ENCODE measurements at places on chromosomes 12 and 14. TPM values are rescaled to one million over a fixed set of nuclear protein-coding genes. Genes with fewer than 3 reads are reported as not detected.

Gene USP30
- total RNA-seq: 4.0 TPM

Gene XPOT
- total RNA-seq: 121 TPM

Gene RPGRIP1
- not detected for total RNA-seq

Gene KLRK1
- total RNA-seq: not detected

Gene HPD
- not detected for total RNA-seq

Gene TMEM119
- total RNA-seq: 15.8 TPM

Gene ARMH4
- total RNA-seq: 5.1 TPM

Gene SSPN
- 12.1 TPM for total RNA-seq

Gene PKP2
- total RNA-seq: 0.38 TPM

Gene SIX6
- not detected for total RNA-seq

Gene CPNE6
- total RNA-seq: not detected

Gene KCNA1
- total RNA-seq: under 0.01 TPM

Gene RTN1
- under 0.01 TPM for total RNA-seq

Gene CORO1C
- total RNA-seq: 426 TPM

Gene PTPRB
- total RNA-seq: 25.7 TPM

Gene RPL10L
- total RNA-seq: not detected

Gene ANP32D
- total RNA-seq: not detected

Gene PPTC7
- 5.6 TPM for total RNA-seq

Gene DYNLL1
- 450 TPM for total RNA-seq

Gene VPS29
- total RNA-seq: 87.4 TPM

Gene CLEC1B
- not detected for total RNA-seq

Gene OAS2
- 3.1 TPM for total RNA-seq

Gene KLRC3
- not detected for total RNA-seq

Gene IGFBP6
- total RNA-seq: 1,794 TPM

Gene KRT71
- total RNA-seq: not detected

Gene ASCL1
- not detected for total RNA-seq

Gene PXMP2
- total RNA-seq: 6.5 TPM

Gene FANCM
- total RNA-seq: 12.5 TPM

Gene HNF1A
- total RNA-seq: not detected

Gene RERG
- 1.1 TPM for total RNA-seq

Gene HOXC4
- total RNA-seq: 0.19 TPM

Gene KRT81
- total RNA-seq: 0.96 TPM

Gene AGAP2
- 0.28 TPM for total RNA-seq

All from regular cardiac myocyte (primary cell).